Anterior cingulate cortex (tissue), 58 donors: ENCODE measurements at places on chromosomes 7 and 10.
A peak's percentile ranks its signal among the peaks of the same experiment; 100 is the strongest.

DNA sequence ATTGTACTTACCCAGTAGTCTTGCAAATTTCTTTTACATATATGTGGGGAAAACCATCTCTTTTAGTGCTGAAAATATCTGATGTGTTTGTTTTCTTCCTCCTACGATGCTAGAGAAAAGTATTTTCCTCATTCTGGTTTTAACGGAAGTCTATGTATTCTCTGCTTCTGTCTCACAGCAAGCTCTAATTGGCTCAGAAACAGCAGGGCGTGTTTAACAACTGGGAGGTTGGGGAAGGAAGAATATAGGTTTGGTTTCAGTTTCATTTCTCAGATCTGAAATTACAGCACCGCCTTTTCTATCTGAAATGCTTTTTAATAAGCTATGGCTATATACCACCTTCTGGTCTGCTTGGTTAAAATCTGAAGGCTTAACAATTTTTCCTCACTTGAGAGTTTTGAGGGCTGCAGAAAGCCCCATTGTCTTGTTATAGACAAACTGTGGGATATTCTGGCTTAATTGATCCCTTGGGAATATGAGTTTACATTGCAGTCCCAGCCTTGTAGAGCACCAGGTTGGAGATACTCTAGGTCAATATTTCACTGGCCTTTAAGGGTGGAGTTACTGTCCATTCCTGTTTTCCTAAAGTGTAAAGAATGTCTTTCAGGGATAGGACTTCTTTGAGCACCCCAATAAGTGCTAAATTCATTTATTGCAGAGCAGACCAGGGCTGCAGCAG is at the start of gene SAMD9:
Gene SAMD9, minus strand, starts transcription at position 128 of the 679 bp plus-strand sequence. CDS start 11,882 bp downstream, outside the sequence.
- peak; percentile 12 for DNase-seq

DNA sequence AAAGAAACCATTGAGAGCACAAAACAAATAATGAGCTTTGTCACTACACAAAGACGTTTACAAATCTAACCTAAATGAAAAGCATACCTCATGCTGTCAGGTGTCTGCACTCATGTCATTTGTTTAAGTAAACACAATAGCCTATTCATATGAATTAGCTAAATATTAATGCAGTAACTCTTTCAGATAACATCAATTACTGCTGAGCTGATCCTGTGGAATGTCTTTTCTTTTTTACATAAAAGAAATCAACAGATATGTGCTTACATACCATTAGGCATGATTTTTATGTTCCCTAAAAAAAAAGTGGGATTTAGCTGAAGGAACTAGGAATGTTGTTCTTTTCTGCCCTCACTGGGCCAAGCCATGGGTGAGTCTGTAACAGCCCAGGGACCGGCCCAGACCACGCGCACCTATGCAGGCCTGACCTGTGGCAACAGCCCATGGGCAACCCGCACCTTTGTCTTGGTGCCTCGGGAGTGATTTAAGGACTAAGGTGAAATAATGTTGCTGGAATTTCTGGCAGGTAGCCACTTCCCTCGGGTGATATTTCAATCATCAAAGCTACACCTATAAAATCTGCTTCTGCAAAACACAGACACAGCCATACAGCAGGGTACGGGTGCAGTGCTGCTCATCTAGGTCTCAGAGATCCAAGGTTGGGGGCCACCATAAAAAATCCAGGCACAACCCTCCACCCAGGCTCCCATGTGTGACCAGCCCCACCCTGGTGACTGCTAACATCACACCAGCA is 44.6 kb downstream of the FGFR2 start:
- no peak for DNase-seq

DNA sequence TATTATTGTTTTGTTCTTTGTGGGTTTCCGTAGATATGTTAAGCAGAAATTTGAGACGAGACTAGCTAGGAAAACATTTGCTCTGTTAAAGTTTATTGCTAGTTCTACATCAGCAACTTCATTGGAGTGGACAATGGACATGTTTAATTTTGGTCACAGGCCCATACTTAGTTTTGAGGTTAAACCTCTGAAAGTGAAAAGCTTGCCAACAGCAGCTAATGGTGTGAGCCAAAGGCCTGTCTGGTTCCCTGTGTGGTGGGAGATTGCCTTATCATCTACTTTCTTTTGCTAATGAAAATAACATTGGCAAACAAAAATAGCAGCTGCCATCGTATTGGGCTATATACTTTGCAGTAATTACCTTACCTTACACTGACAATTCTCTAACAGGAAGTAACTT is 388.4 kb upstream of the FZD8 start:
- DNase-seq = no peak

- no peak for DNase-seq
Measured at GRCh38 chr10:93406364-93407145, 75.6 kb downstream of the MYOF start.
